Left lobe of liver (tissue), 2 donors: ENCODE measurements at places on chromosomes 2 and 18.

- no peak for DNase-seq
These were observed 34.3 kb upstream of the ATP6V1B1 start for GRCh38 chr2:70901227-70902066.

- DNase-seq = no peak
These were observed 28.9 kb downstream of the KLF7 start for GRCh38 chr2:207136874-207137273.

- no peak for DNase-seq
These were observed 138.0 kb downstream of the AGPS start for GRCh38 chr2:177530561-177530960.

- peak; percentile 69 for DNase-seq
These were observed 793 bp downstream of the NR4A2 start for GRCh38 chr2:156331572-156332283.

- DNase-seq = no peak
These were observed 20.0 kb downstream of the SFTPB start for GRCh38 chr2:85647823-85648526.

DNA sequence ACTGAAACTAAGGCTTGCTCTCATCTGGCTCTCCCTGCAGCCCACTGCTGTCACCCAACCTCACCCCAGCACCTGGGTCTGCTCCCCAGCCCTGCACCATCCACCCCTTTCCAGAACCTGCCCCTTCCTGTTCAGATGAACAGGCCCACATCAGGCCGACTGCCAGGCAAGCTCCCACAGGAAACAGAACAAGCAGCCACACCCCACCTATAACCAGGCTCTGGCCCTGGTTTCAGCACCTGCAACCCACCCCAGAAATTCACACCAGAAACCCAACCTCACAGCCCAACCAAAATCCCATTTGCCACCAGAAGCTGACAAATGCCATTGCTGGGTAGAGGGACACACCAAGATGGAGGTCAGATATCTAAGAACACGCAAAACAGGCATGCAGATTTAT, 159.2 kb upstream of the ID2 start:
- DNase-seq = no peak
